Right atrium auricular region (tissue), 2 donors: ENCODE measurements at places on chromosomes 6 and 20. TPM values are rescaled to one million over a fixed set of nuclear protein-coding genes. Genes with fewer than 3 reads are reported as not detected.
A peak's percentile ranks its signal among the peaks of the same experiment; 100 is the strongest.

SLC17A1 gene
- total RNA-seq = not detected

- DNase-seq = no peak
These were observed 29.9 kb downstream of the GABRR2 start for GRCh38 chr6:89284963-89285735.

DNA sequence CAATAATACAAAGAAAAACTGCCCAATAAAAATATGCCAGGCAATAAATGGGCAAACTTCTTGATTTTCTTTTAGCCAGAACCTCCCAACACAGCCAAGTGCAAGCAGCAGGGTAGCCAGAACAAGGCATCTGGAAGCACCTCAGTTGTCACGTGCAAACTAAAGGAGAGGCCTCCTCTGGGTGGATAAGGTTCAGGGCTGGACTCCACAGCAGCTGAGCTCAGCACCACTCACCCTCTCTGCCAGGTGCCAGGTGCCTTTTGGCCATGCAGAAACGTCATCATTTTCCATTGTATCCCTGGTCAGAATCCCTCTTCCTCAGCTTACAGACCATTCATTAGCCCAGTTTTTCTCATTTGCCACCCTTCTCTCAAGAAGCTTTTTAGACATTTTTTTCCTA lies 52.7 kb downstream of the SOD2 start:
- DNase-seq = no peak

GRCh38 chr6:38508894-38509293 lies 130.8 kb downstream of the BTBD9 start:
- no peak for DNase-seq

DNA sequence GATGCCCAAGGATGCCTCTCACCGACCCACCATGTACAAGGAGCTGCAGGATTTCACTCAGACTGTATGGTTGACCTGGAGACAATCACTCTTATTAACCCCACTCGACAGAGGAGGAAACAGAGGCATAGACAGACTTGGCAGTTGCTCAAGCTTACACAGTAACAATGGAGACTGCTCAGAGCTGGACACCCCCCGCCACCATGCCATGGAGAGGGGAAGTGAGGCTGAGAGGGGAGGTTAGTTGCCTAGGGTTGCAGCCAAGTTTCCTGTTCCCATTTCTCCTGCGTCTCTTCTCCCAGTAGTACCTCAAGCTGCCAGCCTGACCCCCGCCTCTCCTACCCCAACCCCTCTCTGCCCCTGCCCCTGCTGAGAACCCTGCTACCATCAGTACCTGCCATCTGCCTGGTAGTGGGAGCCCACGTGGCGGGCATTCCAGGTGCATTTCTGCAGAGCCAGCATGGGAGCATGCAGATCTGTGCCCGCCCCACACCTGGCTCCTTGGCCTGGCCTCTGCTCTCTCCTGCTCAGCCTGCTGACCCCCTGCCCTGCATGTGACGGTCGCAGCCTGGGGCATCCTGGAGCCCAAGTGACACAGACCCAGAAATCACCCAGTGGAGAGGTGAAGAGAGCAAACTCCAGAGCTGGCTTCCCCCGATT lies 157.7 kb downstream of the PREX1 start:
- DNase-seq = no peak

- DNase-seq = no peak
These were observed 847.7 kb upstream of the MAP3K7 start for GRCh38 chr6:91434576-91434975.

COX4I2 gene
- total RNA-seq = 6.8 TPM

GRCh38 chr6:147000545-147001488 lies 203.4 kb upstream of the STXBP5 start:
- DNase-seq = no peak

SPATA25 gene
- 1.1 TPM for total RNA-seq

DNA sequence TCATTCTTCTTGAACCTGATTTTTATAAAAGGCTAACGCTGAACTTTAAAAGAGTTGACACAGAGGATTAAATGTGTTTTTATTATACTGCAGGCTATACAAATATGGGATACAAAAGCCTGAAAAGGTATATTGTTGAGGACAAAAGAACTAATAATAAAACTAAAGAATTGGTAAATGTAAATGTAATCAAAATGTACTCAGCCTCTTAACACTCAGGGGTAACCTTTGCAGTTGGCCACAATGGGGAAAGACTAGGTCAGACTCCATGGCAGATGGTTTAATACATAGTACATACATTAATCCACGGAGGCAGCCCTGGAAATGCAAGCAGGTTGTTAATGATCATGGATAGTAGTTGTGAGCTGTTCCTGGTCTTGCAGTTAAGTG lies 57.5 kb downstream of the SOBP start:
- no peak for DNase-seq

GRCh38 chr6:92160226-92160625 lies 1259.1 kb downstream of the EPHA7 start:
- DNase-seq = no peak

LAMA5 gene
- total RNA-seq = 61.1 TPM

DNA sequence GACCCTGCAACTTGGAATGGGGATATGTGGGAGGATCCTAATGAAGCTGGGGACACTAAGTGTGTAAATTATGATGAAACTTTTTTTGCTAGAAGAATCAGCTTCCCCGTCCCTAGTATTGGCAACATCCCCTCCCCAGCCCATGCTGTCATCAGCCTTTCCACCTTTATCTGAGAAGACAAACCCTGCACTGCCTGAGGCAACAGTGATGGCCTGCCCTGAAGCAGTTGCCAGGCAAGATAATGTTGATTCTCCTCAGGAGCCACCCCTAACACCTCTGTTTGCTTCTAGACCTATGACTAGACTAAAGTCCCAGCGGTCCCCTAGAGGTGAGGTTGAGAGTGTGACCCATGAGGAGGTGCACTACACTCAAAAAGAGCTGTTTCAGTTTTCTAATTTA lies 27.1 kb downstream of the MICA start:
- no peak for DNase-seq

BACH2 gene
- total RNA-seq = 0.82 TPM

- DNase-seq = no peak
These were observed 148.2 kb downstream of the ERMARD start for GRCh38 chr6:169899481-169900145.

ARHGAP40 gene
- not detected for total RNA-seq

- DNase-seq = no peak
These were observed 501.2 kb downstream of the MMUT start for GRCh38 chr6:48961781-48962415.

- DNase-seq = no peak
These were observed 34.8 kb downstream of the BLOC1S5 start for GRCh38 chr6:8029243-8029870.

DNA sequence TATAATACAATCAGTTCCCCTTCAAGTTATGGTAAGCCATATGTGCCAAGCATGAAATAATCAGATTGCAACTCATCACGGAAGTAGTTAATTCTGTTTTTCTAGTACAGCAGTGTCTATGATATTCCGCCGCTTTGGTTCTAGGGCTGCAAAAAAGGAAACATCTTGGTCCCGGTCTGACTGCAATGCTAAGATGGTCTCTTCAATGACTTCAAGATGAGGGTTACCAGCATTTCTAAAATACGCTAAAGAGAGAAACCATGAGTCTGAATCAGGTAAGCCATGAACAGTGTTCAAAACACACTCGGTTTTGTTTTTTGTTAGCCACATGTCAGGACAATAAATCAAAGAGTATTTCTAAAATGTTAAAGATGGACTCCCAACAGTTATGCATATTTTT lies 3.2 kb upstream of the ANKRD60 start:
- no peak for DNase-seq

NR2E1 gene
- not detected for total RNA-seq

DNA sequence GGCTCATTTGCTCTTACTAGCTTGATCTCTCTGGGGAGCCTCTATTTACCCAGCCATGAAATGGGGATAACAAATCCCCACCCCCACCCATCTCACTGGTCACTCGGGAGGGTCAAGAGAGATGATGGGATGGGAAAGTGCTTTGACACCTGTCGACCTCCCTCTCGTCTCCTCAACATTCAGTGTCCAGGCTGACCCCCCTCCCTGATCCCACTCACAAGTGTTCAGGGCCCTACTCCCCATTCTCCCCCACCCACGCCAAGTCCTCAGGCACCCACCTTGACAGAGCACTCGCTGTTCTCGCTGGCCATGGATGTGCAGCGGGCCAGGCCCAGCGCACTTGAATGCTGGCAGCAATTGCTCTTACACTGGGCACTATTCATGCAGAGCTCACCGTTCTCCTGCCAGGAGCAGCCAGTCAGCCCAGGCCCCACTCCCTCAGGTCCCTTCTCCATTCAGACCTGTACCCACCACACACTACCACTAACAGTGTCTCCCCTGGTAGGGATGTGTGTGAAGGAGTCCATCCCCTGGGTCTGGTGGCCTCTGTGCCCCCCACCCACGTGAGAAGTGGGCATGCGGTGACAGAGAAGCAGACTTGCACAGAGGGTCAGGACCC lies 1.6 kb downstream of the CLPS start:
- no peak for DNase-seq

GRCh38 chr6:108762394-108762793 lies 85.8 kb upstream of the ARMC2 start:
- no peak for DNase-seq

MRAP2 gene
- 0.20 TPM for total RNA-seq

HCK gene
- total RNA-seq = 9.2 TPM

GRCh38 chr6:130033949-130034348 lies 15.6 kb downstream of the L3MBTL3 start:
- no peak for DNase-seq

GRCh38 chr6:124819346-124819745 lies 142.9 kb upstream of the RNF217 start:
- no peak for DNase-seq

GRCh38 chr6:150494241-150494640 lies 105.4 kb upstream of the PLEKHG1 start:
- no peak for DNase-seq

DNA sequence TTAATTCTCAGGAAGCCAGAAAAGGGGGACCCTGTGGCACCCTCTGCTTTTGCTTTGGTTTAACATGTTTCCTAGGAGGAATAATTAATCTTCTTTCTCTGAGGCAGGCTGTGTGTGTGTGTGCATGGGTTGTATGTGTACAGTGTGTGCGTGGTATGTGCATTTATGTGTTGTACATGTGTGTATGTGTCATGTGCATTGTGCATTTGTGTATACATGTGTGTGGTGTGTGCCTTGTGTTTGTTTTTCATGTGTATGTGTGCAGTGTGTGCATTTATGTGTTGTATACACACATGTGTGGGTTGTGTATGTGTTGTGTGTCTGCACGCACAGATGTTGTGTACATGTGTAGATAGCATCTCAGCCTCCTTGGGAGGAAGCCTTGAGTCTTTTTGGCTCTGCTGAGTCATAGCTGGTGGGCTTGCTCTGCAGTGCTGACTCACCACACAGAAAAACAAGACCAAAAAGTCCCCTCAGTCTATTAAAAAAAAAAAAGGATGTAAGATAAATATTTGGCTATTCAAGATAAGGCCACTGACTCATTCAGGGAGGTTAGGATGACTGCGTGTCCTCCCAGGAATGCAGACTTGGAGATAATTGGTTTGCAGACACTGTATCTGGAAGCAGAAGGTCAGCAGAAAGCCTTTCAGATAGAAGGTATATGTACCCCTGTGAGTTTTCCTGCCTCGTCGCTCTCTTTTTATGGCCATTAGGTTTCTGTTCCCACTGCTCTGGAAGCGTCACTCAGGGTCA lies 58.6 kb downstream of the SYNJ2 start:
- no peak for DNase-seq

CSNK2A1 gene
- total RNA-seq = 125 TPM

DNA sequence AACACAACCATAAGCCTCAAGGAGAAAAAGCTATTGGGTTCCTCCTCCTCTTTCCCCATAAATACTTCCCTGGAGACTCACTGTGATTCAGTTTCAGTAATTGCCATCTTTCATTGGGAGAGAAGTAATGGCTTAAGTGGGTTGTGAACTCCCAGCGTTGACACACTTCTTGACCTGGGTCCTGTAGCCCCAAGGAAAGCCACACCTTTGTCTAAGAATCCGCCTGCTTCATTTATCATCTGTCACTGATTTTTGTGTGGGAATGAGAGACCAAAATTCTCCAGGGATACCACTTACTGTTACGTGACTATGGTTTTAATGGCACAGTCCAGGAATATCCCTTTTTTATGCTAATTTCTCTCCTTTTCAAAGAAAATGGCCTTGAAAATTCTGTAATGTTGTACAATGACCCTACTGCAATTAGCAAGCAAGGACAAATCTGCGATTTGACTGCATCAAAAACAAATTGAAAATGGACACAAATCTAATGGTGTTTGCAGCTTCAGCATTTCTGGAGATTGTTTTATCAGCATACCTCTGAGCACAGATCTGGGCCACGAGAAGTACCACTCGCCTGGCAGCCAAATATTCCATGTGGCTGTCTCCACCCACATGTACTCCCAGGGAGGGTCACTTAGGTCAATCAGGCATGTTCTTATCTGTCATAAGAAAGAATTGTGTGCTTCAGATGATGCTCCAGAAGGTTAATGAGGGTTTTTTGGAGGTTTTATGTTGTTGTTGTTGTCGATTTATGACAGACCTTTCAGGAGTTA lies 29.8 kb downstream of the DCBLD1 start:
- no peak for DNase-seq

DNA sequence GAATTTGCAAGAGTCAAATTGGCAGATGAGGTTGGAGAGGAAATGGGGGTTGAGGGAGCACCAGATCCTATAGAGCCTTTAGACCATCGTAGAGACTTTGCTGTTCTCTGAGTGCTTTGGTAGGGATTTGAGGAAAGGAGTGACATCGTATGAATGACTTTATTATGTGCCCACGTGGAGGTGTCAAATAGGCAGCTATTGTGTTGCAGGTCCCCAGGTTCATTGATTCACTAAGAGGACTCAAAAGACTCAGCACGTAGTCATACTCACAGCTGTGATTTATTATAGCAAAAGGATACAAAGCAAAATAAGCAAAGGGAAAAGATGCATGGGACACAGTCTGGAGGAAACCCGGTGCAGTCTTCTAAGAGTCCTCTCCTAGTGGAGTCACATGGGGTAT lies 2.2 kb downstream of the MTRES1 start:
- DNase-seq = no peak

DNA sequence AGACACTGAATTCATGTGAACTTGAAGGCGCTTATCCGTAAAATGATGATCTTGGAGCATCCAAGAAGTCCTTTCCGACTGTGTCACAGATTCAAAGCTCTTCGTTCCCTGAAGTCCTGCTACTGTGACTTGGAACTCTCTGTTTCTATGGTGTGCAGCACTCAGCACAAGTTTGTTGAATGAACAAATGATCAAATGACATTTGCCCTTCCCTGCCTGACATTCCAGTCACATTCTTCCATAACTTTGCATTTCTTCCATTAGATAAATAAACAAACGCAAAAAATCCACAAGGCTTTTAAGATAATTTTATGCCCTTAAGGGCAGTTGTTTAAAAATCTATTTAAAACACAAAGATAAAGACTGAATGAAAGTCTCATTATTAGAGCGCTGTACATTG lies 39.9 kb downstream of the SGK1 start:
- DNase-seq = no peak

- DNase-seq = peak; percentile 90
These were observed at the start of gene CCN5 for GRCh38 chr20:44714701-44715498. Gene CCN5 (plus strand): TSS chr20:44715369. CDS start chr20:44715391, 22 bp downstream.

MAS1 gene
- not detected for total RNA-seq

DNA sequence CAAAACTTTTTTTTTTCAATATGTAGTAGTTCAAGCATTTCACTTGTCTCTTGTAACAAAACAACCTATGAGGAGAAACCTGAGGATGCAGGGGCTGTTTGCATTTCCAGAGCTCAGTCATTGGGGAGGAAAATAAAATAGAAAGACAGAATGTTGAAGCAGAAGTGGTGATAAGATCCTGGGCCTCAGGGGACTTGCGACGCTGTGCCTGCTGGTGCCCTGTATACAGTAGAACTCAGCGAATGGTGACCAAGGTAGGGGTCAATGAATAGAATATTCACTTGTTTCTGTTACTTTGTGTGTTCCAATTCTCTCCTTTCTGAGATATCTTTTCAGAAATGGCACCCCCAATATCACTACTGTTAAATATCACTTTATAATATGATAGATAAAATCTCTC lies 271.6 kb downstream of the FARS2 start:
- no peak for DNase-seq
